A549 treated with CpdA at 1 μM for 4 hours (cell line): ENCODE measurements at places on chromosomes 13 and 19. TPM values are rescaled to one million over a fixed set of nuclear protein-coding genes. Genes with fewer than 3 reads are reported as not detected.

Gene GJB6
- total RNA-seq: not detected in 5 replicates

Gene CACNG7
- 6.8 to 10.8 TPM (median 9.6 TPM) in 5 replicates for total RNA-seq

Gene ATP8B3
- total RNA-seq: 2.3 to 3.2 TPM (median 2.9 TPM) in 5 replicates

Gene CGB3
- 0.09 to 0.44 TPM in 2 of 5 replicates, not detected in the others for total RNA-seq

Gene SLC10A2
- not detected in 5 replicates for total RNA-seq

Gene GADD45B
- total RNA-seq: 31.1 to 38.6 TPM (median 37.1 TPM) in 5 replicates

Gene UQCR11
- total RNA-seq: 99.8 to 204 TPM (median 173 TPM) in 5 replicates

Gene CBY2
- 0.03 TPM in 1 of 5 replicates, not detected in the others for total RNA-seq

Gene CEBPG
- 35.9 to 39.0 TPM (median 36.4 TPM) in 5 replicates for total RNA-seq

Gene LRRC8E
- total RNA-seq: 5.1 to 6.8 TPM (median 5.9 TPM) in 5 replicates

Gene LHB
- total RNA-seq: not detected in 5 replicates

Gene RPL36
- total RNA-seq: 721 to 887 TPM (median 768 TPM) in 5 replicates

Gene VSTM1
- 0.35 to 0.81 TPM (median 0.79 TPM) in 4 of 5 replicates, not detected in the other for total RNA-seq

Gene CCL25
- not detected in 5 replicates for total RNA-seq
